ENCODE measurements at places on chromosomes 2 and 18. TPM values are rescaled to one million over a fixed set of nuclear protein-coding genes. Genes with fewer than 3 reads are reported as not detected.

The SMPD4 gene
- total RNA-seq, result 22.5 TPM

The PIAS2 gene
- 36.8 TPM for total RNA-seq

The MLPH gene
- total RNA-seq, result 15.7 TPM

The LYPD6B gene
- total RNA-seq, result not detected

The CNDP1 gene
- total RNA-seq, result not detected

The TRIM43 gene
- total RNA-seq, result not detected

The ALKAL2 gene
- 2.7 TPM for total RNA-seq

The ANKRD30BL gene
- total RNA-seq, result not detected

The CYP26B1 gene
- total RNA-seq, result 7.0 TPM

The SUCLG1 gene
- total RNA-seq, result 216 TPM

The EMILIN1 gene
- total RNA-seq, result 21.0 TPM

The SLC30A3 gene
- 10.2 TPM for total RNA-seq

The UGT1A8 gene
- not detected for total RNA-seq

The SCLY gene
- total RNA-seq, result 8.8 TPM

The NEUROD1 gene
- not detected for total RNA-seq

The SERPINB12 gene
- total RNA-seq, result not detected

The NCOA1 gene
- 31.9 TPM for total RNA-seq

The VPS4B gene
- 22.4 TPM for total RNA-seq

The FBLN7 gene
- 1.00 TPM for total RNA-seq

The SKA1 gene
- total RNA-seq, result 0.13 TPM

The MOCOS gene
- total RNA-seq, result 0.38 TPM

The GRP gene
- not detected for total RNA-seq

The LYG1 gene
- total RNA-seq, result 0.57 TPM

The SCTR gene
- total RNA-seq, result 0.59 TPM

The STPG4 gene
- total RNA-seq, result not detected

The KCNG2 gene
- 0.32 TPM for total RNA-seq

The C2orf92 gene
- total RNA-seq, result 4.6 TPM

The COL6A3 gene
- total RNA-seq, result 89.5 TPM
